ENCODE measurements at places on chromosomes 2 and 18.

- no peak for DNase-seq
Measured at GRCh38 chr2:110718990-110719389, 13.4 kb upstream of the ACOXL start.

GRCh38 chr2:145079641-145080040, 559.7 kb upstream of the ZEB2 start:
- DNase-seq = no peak

DNA sequence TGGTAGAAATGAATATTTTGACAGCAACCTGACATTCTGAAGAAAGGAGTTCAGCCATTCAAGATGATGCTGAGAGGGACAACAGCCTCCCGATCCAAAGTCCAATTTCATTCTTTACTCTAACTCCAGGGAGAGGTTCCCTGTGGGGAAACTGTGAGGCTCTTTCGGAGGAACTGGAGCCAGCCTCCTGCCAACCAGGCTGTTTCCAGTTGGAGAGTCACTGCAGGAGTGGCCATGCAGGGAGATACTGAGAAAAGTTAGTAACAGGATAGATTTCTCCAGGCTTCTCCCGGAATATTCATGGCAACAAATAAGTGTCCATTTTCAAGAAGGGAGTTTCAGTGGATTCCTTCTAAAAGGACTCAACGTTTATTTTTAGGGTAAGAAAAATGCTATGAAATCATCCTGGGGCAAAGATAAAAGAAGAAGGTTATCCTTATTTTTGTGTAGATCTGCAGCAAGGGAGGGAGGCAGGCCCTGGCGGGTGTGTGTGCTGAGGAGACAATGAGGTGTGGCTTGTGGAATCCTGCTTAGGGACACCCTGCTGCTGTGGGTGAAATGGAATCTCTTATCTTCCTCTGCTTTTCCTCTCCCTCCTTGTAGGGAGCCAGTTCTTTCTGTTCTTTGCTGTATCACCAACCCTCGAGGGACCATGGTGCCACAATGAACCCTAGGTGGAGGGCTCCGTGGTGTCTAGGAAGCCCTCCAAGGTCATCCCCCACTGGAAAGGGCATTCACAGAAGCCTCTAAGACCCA, 18.1 kb downstream of the KLHL14 start:
- DNase-seq = no peak

DNA sequence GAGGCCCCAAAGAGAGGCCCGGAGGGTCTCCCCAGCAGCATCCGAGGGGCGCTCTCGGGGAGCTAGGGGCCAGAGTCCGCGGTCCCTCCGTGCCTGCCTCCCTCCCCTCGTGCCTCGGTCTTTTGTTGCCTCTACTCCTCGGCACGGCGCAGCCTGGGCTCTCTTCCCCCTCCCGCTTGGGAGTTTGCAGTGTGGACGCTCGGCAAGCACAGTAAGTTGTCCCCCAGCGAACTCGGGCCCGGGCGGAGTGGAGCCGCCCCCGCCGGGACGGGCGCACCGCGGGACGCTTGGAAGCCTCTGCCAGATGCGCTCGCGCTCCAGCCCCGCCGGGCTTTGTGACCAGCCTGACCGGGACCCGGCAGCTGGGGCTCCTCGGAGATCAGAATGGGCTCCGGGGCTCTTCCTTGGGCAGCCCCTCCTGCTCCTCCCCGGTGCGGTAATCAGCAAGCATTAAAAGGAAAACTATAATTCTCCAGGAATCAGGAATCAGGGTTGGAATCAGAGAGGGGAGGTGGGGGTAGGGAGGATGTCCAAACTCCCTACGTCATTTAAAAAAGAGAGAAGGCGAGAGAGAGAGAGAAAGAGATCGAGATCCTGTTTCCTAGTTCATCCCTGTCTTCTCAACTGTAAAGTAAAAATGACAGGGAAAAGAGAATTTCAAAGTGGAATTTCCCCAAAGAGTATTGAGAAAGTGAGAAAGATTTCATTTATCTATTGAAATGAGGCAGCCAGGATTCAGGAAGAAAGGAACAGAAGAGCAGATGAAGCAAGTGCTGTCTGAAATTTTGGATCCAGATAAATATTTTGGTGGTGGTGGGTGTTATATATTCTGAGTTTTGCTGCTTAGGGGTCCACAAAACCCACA, 786 bp upstream of the TMEM200C start:
- peak; percentile 41 for DNase-seq

- DNase-seq = no peak
Measured at GRCh38 chr2:54099829-54100585, 15.4 kb upstream of the ACYP2 start.

GRCh38 chr2:98827625-98828368, 96.9 kb upstream of the MGAT4A start:
- DNase-seq = no peak

GRCh38 chr2:227214622-227215041, 50.2 kb downstream of the COL4A3 start:
- no peak for DNase-seq

GRCh38 chr2:209687323-209687969, 84.2 kb upstream of the UNC80 start:
- no peak for DNase-seq
